ENCODE measurements at places on chromosomes 6 and 20.

GRCh38 chr20:11979306-11979990 lies 61.8 kb downstream of the BTBD3 start:
- DNase-seq = no peak

DNA sequence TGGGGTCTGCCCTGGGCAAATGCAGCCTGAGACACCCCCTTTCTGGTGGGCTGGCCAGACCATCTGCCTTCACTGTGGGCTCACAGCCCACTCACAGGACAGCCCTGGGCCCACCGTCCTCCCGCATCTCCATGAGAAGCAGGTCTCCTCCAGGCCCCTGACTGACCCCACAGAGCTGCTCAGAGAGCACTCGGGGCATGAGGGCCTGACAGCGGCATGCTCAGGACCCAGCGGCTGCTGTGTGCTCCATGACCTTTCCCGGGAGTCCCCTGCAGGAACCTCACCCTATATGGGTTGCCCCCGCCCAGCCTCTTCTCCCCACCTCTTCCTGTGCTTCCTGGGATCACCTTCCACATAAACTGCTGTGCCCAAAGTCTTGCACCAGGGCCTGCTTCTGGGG lies 162.4 kb upstream of the CST7 start:
- no peak for DNase-seq

GRCh38 chr6:127301199-127301700 lies 34.6 kb downstream of the RNF146 start:
- DNase-seq = peak; percentile 13

DNA sequence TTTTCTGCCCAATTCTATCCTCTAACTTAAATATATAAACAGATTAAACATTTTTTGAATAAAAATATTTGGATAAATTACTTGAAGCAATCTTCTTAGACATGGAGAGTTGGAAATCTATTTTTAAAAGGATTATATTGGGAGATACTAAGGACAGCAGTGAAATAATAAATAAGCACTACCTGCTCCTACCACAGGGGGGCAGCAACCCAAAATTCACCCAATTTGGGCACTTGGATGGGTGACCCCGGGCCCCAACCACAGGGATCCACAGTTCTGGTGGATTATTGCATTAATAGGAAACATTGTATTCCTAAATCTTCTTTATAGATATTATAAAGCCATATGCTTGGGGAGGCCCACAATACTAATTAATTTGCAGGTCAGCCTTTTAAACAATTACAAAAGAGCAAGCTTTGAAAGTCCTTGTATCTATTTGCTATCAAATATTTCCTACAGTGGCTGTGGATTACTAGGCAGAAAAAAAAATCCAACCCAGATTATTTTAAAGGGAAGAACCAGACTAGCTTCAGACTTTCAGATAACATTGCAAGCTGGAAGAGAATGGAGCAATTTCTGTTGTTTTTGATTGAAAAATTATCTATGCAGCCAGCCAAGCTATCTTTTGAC lies 66.4 kb upstream of the PDE10A start:
- DNase-seq = peak; percentile 9

DNA sequence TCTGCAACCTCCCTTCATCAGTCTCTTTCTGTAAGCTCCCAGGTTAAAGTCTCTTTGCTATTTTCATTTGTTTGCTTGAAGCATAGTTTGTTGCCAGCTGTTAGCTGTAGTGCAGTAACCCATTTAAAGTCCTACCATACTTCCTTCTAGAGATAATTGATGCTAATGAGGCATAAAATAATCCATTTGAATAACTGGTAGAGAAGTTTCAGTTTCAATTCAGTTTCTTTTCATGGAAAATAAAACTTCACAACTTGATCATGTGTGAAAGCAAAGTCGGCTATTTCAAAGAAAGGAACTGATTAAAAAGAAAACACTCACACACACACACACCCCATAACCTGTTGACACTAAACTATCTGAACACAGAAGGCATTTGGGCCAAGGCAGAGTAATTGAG lies 68.5 kb upstream of the TENT5A start:
- DNase-seq = no peak

GRCh38 chr6:166563200-166563599 lies 23.3 kb downstream of the RAMACL start:
- DNase-seq = no peak

DNA sequence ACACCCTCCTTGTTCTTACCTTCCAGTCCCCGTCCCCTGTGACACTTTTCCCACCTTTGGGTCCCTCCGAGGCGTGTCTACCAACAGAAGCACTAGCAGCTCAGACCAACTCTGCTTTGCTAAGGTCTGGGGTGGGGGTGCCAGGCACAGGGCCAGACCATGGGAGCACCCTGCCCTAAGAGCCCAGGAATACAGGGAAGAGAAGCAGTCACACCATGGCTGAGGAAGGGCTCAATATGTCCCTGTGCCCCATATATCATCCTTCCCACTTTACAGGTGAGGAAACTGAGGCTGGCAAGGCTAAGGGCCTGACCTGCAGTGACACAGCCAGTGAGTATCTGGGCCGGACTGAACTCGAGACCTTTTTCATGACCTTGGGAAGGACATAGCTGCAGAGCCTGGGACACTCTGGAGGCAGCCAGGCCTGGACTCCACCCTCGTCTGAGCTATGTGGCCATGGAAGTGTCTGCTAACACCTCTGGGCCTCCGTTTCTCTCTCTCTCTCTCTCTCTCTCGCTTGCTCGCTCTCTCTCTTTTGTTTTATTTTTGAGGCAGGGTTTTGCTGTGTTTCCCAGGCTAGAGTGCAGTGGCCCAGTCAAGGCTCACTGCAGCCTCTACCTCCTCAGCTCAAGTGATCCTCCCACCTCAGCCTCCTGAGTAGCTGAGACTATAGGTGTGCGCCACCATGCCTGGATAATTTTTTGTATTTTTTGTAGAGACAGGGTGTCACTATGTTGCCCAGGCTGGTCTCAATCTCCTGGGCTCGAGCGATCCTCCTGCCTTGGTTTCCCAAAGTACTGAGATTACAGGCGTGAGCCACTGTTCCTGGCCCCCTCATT lies 156.7 kb downstream of the GRM4 start:
- no peak for DNase-seq

DNA sequence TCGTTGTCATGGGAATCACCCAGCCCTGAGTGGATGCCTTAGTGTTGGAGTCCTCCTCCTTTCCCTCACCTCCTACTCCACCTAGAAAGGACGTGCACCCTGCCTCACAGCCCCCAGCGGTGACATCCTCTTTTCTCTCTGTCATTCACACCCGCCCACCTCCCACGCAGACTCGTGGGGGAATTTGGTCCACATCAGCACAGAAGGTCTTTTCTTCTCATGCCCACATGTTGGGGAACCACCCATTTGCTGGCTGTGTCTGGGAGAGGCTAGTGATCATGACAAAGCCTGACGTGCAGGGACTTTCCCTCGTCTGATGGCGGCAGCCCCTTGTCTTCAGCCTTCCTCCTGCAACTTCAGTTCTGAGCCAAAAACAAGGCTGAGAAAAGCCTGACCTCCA lies 96.0 kb upstream of the CNKSR3 start:
- DNase-seq = no peak

DNA sequence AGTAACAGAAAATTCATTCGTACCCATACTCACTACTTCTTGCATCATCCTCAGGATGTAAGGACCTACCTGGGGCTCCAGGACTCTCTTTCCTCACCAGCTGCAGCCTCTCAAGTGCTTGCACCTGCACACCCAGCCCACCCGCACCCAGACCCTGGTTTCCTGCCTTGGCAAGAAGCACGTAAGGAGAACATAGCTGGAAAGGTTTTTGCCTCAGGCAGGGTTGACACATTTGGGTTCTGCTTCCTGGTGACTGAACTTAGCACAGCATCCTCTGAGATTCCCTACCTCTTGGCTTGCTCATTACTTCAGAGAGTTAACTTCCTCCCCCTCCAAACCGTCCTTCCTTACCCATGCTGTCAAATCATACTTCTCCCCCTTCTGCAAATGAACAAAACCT lies 556.9 kb downstream of the CD83 start:
- peak; percentile 76 for DNase-seq

DNA sequence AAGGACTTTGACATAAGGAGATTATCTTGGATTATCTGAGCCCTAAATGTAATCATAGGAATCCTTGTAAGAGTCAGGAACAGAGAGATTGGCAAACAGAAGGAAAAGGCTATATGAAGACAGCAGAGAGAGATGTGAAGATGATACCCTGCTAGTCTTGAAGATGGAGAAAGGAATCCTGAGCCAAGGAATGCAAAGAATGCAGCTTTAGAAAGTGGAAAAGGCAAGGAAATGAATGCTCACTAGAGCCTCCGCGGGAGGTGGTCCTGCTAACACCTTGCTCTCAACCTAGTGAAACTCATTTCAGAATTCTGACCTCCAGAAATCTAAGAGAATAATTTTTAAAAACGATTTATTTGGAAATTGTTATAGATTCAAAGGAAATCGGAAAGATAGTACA lies 117.1 kb downstream of the TBXT start:
- DNase-seq = no peak

DNA sequence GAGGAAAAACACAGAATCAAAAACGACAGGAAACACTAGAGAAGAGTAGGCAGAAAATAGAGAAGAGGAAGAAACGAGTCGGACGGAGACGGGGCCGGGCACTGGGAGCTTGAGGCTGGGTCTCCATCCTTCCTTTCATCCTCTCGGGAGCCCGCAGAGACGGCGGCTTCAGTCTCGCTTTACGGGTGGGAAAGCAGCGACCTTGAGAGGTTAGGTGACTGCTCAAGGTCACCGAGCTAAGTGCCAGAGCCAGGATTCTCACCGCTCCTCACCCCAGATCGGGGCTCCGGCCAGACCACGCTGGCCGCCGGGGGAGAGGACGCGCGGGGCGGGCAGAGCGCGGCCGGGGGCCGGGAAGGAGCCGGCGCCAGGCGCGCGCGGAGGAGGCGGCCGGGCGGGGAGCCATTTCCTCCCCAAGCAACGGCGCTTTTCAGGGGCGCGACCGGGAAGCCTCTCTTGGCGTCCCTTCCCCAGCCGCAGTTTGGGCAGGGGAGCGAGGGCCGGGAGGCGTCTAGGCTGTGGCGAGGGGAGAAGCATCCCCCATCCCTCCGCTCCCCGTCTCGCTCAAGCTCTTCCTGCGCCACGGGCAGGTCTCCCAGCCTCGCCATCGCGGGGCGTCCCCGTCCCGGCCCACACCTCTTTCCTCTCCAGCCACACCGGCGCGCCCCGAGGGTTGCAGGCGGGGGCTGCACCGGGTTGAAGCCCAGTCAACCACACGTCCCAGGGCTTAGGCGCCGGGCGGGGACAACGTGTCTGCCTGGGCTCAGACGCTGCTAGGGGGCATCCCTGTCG lies 24.1 kb upstream of the MAP3K7 start:
- DNase-seq = peak; percentile 44

DNA sequence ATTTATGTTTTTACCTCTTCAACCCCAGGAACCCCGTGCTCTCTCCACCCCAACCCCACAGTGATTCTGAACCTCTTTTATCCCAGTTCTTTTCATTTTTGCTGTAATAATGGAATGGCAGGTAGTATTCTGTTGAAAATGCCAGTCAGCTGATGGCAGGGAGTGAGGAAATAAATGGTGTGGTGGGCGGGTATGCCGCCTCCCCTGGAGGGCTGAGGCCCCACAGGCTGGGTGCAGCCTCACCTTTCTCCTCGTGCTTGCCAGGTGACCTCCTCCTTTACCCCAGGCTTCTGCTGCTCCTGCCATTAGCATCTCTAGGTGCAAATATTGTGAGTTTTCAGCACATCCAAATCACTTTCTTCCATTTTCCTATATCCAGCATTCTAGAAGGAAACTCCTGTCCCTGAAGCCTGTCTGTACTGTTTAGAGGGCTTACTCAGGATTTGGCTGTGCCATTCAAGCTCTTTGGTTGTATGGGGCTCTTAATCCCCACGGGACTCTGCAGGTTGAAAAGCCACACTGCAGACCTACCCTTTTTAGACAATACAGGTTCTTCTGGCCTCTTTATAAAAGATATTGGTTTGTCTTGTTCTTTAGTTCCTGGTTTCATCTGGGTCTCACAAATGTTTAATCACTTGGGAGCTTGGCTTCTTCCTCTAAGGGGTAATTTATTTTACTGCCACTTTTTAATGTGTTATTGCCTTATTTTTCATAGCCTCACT lies 201.8 kb downstream of the JARID2 start:
- DNase-seq = no peak

DNA sequence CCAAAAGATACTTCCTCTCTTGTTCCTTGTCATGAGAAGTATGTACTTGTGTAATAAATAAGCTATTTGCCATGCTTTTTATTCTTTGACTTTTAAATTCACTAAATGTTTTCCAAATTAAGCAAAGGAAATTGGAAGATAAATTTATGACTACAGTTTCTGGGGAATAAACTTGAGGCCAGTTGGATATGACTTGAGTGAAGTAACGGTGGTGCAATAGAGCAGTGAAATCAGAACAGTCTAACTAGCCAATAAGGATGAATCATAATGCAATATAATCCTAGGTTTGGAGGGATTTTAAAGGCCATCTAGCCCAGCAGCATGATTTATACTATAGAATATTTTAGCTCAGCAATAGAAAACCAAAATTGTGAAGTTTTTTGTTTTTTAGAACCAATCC lies 183.8 kb upstream of the TCF21 start:
- DNase-seq = peak; percentile 69

- no peak for DNase-seq
Measured at GRCh38 chr6:125749865-125750691, 646 bp downstream of the HEY2 start.

DNA sequence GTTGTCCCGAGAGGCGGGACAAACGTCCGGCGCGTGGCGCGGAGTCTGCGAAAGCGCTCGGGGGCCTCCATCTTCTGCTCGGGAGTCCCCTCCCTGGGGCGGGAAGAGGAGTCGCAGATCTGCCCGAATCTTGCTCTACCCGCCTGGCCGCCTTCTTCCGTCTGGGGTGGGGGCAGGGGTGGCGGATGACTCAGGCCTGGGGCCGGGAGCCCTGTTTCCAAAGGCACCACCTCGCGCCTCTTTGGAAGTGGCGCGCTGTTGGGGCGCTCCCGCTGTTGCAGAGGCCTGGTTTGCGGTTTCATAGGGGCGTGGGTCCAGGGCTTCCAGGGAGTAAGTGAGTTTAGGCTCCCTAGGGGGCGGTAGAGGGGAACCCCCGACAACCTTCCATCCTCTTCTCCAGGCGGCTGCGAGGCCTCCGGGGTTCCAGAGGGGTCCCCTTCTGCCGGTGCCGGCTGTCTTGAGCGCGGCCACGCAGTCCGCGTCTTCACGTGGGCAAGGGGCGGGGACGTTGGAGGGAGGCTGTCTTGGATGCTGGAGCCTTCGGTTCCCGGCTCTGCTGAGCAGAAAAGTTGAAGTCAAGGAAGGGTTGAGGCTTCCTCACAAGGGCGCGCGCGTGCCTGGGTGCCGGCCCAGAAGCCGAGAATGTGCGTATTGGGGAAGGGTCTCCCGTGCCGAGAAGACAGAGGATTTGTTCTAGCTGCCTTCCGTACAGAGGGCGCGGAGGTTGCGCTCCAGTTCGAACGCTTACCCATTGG lies 2.6 kb upstream of the TFAP2C start:
- peak; percentile 55 for DNase-seq

DNA sequence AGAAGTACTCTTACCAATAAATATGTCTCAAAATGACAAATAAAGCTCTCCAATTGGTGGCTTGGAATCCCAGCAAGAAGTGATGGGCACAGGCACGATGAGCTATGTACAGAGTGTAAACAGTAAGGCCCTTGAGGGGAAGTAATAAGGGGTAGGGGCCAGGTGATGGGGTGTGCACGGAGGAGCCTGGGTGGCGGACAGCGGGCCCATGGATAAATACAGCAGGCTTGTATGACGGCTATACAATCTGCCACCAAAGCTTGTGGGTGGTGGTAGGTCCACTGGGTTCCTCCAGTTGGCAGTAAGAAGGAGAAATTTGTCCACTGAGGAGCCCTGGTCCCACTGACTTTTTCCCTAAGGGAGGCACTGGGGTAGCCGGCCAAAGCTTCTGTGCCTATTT lies 205.4 kb upstream of the RNF24 start:
- DNase-seq = no peak

GRCh38 chr6:109048176-109048575 lies 46.5 kb downstream of the SESN1 start:
- DNase-seq = no peak

- DNase-seq = peak; percentile 10
Measured at GRCh38 chr20:45254383-45255262, at the start of gene SLPI. TSS of gene SLPI (minus strand) at chr20:45254564. CDS start at chr20:45254543, 21 bp downstream.
